ENCODE measurements at places on chromosomes 5 and 9. TPM values are rescaled to one million over a fixed set of nuclear protein-coding genes. Genes with fewer than 3 reads are reported as not detected.

Gene PCDHGB6
- total RNA-seq: 3.6 TPM

Gene ANKRD20A1
- total RNA-seq: 0.08 TPM

Gene SLIT3
- total RNA-seq: 5.0 TPM

Gene INPP5E
- total RNA-seq: 14.5 TPM

Gene ORM2
- not detected for total RNA-seq

DNA sequence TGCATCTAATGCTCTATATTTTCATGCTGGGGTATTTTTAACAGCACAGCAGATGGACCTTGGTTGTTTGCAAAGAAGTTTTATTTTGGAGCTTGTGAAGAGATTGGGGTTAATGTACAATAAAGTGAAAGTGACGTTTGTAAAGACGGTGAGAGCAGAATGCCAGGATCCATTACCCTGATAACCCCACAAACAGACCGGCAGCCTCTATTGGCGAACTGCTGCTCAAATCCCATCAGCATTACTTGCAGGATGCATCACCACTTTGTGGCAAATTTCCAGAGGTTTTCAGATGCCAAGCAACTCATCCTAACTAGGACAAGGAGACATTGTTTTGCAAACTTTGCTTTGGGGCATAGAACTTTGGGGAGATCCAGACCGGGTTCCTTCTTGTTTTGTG, 383.3 kb upstream of the ZNF462 start:
- DNase-seq: no peak

DNA sequence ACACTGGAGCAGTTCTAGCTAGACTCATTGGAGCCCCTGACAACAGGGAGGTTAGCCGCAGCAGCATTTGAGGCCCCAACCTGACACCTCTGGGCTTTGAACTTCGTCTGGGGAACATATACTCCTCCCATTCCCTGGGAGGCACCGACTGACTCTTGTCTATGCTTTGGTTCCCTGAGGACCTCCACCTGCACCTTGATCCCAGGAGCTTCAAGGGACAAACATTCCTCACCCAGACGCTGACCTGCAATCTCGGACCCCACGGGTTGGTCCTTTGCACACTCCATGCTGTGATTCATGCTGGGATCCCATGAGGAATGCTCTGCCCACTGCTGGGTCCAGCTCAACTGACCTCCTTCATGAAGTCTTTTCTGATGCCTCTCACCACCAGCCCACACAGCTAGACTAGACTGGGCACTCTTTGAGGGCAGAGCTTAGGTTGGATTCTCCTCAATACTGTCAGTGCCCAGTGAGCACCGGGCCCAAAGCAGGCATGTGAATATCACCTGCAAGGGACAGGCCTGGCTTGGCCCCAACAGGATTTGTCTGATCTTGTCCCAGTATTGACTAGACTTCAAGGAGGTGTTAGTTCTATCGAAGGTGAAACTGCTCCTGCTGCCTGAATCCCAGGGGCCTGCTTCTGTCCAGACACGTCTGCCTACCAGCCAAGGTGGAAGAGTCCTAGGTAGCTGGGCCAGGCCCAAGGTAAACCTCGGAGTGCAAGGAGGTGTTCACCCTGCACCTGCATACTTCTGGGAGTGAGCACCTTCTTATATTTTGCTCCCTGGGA, 51.8 kb upstream of the ZBTB43 start:
- no peak for DNase-seq

DNA sequence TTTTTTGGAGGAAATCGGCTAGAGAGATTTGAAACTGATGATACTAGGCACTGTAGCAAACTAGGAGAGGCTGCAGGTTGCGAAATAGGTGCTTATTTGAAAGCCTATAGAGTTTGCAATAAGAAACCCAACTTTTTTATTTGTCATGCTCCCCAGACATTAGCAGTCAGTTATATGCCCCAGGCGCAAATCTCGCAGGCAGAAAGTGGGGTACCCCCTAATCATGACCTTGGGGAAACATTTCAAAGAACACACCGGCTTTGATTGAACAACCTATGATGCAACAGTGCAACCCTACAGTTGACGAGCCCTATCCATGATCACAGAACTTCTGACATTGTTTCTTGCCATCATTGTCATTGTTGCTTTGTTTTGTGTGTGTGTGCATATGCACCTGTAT, 510.5 kb downstream of the RAB3C start:
- no peak for DNase-seq

DNA sequence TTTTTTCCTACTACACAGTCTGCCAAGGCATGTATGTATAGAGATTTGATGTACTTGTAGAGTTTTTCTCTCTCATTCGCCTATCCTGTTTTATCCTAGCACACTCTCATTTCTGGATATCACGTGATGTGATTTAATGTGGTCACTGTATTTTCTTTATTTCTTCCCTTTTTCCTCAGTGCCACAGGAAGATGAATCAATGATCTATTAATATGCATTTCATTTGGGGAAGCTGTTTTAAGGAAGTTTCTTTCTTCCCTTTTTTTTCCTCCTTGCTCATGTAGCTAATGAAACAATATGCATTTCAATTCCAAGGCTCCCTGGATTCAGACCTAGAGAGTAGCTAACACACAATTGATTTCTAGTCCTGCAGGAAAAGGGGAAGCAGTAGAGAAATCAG, 506.3 kb upstream of the WWC1 start:
- DNase-seq: no peak

Measured in kidney epithelial cell (primary cell).